ENCODE measurements at places on chromosomes 5 and 9. TPM values are rescaled to one million over a fixed set of nuclear protein-coding genes. Genes with fewer than 3 reads are reported as not detected.

- no peak for DNase-seq
Observed at GRCh38 chr5:41809128-41809527, 61.1 kb downstream of the OXCT1 start.

- DNase-seq = no peak
Observed at GRCh38 chr9:69936427-69936826, 107.2 kb upstream of the MAMDC2 start.

The AMBP gene
- 0.23 TPM for polyA plus RNA-seq

DNA sequence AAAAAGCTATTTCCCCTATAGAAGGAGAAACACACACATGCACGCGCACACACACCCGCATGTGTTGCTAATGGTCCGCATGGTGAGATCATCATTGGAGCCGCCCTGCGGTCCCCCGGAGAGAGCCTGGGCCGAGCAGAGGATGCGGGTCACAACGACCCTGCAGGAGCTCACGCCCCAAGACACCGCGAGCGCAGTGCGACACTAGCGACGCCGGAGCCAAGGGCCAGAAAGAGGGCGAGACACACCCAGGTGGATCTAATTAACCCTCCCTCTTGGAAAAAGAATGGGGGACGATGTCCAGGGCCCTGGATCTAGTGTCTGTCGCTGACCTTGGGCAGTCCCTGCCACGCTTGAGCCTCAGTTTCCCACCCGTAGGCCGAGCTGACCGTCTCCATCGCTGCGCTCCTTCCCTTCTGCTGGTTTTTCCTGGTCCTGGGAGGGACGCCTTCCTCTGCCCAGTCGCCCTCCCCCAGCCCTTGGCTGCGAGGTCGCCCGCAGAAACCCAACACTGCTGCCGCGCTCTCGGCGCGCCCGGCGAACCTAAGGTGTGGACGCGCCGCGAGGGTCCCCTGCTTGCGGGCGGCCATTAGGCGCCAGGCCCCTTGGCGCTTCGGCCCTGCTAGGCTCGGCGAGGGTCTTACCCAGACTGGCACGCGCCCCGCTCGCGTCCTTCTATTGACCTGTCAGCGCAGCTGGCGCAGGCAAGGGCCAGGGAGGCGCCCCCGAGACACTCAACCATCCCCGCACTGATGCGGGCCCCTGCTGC lies 47.5 kb upstream of the RNF20 start:
- no peak for DNase-seq

GRCh38 chr5:151820903-151821302 lies 49.1 kb downstream of the G3BP1 start:
- no peak for DNase-seq

- peak; percentile 10 for DNase-seq
Observed at GRCh38 chr5:41763081-41763480, 107.1 kb downstream of the OXCT1 start.

Measured in BJ (cell line).